ENCODE measurements at places on chromosomes 12 and 14. TPM values are rescaled to one million over a fixed set of nuclear protein-coding genes. Genes with fewer than 3 reads are reported as not detected.

Gene ISM2
- 0.16 TPM for total RNA-seq

DNA sequence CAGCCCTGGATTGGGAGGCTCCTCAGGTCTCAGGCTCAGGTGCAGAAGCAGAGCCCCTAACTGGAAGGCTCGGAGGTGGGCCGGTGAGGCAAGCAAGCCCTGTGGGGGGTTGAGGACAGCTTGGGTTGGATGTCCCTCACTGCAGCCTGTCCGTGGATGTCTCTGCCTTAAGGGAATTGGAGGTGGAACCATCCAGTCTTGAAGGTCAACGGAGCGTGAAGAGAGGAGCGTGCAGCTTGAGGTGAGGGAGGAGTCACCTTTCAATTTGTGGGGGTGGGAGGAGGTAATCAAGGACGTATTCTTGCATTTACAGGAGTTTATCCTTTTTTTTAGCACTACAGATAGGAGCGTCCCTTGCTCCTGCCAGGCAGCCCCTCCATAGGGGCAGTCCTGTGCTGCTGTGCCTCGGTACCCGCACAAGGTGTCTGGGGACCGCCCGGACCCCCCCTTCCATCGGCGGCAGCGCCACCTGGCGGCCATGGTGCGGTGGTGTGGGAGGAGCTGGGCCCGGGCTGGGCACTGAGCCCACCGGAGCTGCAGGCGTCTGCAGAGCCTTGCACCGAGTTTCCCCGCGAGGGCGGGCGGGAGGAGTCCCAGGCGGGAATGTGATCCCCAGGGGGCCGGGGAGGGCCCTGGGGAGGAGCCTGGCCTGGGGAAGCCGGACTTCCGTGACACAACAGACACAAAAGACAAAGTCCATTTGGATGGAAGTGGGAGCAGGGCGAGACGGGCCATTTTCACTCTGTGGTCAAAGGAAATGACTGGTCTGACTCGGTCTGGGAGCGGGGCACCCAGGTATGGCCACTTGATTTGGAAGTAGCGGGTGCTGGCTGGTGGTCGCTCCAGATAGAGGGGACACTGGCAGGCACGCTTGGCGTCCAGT, 864 bp downstream of the DNAJC22 start:
- H3K36me3 ChIP-seq = no peaks in the 10 kb centered on the region
- peak overlapping the region; percentile 33 for H3K27ac ChIP-seq
- peaks cover 15% of the 10 kb centered on the region for H3K4me1 ChIP-seq
- peaks cover 12% of the 10 kb centered on the region for H3K27me3 ChIP-seq

Gene TMPRSS12
- not detected for total RNA-seq

GRCh38 chr12:71243370-71243769, 85.6 kb upstream of the TSPAN8 start:
- H3K4me1 ChIP-seq = no peaks in the 10 kb centered on the region
- no peaks in the 10 kb centered on the region for H3K27me3 ChIP-seq
- no peaks in the 10 kb centered on the region for H3K36me3 ChIP-seq
- no peak for DNase-seq
